Cardiac ventricle fibroblast (primary cell): ENCODE measurements at places on chromosomes 1 and 21. TPM values are rescaled to one million over a fixed set of nuclear protein-coding genes. Genes with fewer than 3 reads are reported as not detected.

Gene KRTAP12-2
- not detected in 2 replicates for total RNA-seq

Gene GPR153
- 13.0 and 14.0 TPM in 2 replicates for total RNA-seq

Gene BSND
- total RNA-seq, result not detected in 2 replicates

Gene KRTAP10-3
- not detected in 2 replicates for total RNA-seq

Gene IFI44
- total RNA-seq, result 8.4 and 14.6 TPM in 2 replicates
